Immature natural killer cell (primary cell): ENCODE measurements at places on chromosomes 1 and 21.
A peak's percentile ranks its signal among the peaks of the same experiment; 100 is the strongest.

DNA sequence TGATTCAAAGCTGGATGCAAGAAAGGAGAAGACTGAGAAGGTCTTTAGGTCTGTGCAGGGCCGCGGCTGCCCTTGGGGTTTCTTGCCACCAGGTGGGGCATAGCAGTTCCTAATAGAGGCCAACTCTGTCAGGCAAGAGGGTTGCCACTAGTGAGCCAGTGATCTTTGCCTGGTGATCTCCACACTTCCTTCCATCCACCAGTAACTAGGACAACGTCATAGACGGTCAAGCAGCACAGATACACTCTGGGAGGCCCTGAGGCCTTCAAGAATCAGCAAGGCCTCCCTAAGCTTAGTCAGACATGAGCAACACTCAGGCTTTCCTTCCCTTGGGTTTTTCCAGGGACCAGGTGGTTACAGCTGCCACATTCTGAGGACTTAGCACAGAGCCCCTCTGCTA lies 32.9 kb upstream of the ATP2B4 start:
- peak; percentile 46 for DNase-seq

DNA sequence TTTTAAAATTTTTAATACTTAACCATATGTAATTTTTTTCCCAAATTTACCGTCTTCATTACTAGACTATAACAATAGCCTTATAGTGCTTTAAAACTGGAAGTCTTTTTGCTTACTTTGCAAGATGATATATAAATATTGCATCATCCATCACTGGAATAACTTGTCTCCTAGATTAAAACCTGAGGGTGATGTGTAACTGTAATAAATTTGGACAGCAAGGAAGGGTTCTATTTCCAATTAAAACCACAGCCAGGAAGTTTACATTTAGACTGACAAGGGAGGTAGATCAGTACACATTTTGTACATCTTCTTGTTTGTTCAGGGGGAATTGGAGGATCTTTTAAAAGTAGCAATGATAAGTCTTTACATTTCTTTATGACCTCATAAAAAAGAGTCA lies 21.9 kb downstream of the NTNG1 start:
- no peak for DNase-seq

- DNase-seq = no peak
These were observed 85.0 kb downstream of the PRDM2 start for GRCh38 chr1:13784971-13785370.

DNA sequence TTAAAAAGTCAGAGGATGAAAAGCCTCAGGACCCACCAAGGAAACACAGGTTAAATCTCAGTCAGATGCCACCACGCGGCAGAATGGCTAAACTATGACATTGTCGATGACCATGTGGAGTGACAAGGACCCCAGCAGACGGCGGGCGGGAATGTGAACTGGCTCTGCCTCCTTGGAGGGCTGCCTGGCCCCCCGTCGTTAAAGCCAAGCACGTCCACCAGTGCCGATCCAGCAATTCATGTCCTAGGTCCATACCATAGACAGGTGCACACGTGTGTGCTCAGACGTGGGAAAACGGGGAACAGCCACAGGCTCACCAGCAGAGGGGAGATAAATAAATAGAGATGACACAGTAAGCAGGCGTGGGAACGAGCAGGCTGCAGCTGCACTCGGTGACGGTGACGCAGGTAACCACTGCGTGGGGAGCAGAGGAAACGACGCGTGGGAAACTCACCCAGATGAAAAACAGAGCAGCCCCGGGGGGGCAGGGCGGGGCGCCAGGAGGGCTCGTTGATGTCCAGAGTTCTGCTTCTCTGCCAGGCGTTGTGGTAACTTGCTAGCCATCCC lies 28.3 kb upstream of the PCBP3 start:
- DNase-seq = peak; percentile 89

GRCh38 chr21:32093646-32094462 lies 185.0 kb downstream of the MIS18A start:
- no peak for DNase-seq

DNA sequence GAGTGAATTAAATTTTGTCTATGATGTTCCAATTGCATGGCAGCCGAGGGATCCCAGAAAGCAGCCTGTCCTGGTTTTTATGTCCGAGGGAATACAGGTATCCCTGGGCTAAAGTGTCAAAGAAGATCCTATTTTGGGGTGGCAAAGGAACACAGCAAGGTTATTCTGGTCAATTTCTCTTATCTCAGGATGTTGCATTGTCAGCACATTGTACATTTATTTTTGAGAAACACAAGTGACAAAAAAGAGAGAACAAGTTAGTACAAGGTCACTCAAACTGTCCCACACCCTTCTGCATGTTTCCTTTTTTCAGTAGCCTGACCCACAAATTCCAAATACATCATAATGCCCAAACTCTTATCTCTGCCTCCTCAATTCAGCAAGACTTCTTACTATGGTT lies 17.7 kb downstream of the RGS18 start:
- no peak for DNase-seq

DNA sequence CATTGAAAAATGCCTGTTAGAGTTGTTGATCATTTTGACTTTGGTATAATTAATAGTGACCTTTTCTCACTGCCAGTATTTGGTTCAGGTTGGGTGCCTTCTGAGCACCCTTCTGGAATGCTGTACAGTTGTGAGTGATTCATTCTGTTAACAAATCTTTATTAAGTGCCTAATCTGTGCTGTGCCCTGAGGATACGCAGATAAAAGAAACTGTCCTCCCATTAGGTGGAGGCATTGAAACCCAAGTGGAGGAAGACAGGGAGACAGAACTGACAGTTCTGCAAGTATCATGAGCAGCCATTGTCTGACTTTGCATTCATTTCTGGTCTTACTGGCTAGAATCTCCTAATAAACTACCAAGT lies 76.1 kb upstream of the ZNF326 start:
- no peak for DNase-seq

DNA sequence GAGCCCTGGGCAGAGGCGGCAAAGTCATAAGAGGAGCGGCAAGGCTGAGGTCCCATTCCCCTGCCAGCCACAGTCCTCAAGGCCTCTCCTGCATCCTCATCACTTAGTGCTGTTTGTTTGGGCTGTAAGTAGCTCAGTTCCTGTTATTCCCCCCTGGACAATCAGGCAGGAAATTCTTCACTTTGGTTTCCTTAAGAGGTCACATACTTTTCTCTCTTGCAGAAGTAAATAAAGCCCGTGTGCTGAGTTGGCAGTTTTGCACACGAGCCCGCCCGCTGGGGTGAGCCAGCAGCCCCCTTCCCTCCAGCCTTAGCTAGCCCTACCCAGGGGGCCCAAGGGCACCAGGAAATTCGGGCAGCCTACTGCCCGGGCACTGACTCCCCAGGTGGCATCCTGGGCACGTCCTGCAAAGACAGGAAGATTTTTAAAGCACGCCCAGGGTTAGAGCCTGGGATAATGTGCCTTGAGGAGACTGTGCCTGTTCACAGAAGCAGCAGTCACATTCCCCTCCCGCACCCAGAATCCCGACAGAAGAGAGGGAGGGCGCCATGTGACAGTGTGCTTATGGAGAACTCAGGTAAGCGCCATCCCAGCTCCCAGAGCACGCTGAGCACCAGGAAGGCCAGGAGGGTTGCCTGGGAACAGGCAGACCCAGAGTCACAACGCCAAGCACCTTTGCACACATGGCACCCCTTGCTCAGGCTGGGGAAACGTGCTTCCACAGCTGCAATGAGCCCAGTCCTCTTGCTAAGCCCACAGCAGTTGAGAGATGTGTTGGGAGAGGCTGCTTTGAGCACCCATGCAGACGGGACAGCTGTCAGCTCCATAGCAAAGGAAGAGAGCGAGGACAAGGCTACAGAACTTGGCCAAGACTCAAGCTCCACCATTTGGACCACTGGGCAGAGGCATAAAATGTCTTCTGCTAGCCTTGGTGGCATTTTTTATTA lies 144.5 kb upstream of the TMEM51 start:
- DNase-seq = no peak

- DNase-seq = no peak
These were observed 3.3 kb upstream of the AIRE start for GRCh38 chr21:44282370-44282769.

DNA sequence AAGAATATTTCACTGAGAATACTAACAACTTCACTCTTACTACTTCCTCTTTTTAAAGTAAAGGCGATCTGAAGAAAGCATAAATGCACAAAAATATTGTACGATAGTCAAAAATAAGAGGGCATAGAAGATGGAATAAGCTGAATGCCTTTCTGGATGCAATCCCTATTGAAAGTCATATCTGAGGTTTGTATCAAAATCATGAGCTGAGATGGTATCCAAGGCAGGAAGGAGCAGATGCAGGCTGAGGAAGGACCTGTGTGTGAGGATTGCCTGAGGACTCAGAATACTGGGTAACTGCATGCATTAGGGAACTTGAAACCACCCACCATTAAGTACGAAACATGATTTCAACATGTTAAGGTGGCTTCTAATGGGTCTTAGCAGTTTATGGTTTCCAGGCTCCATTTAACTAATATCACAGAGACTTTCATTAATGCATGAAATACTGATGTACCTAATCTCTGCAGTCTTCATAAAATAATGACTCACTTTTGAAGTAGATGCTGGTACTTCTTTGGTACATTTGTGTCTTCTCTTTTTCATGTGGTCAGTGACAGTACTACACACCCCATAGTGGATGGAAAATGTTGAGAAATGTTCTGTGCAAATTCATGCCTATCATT lies 29.6 kb upstream of the RGS1 start:
- DNase-seq = no peak

GRCh38 chr1:18716785-18717678 lies 86.4 kb downstream of the PAX7 start:
- no peak for DNase-seq

- no peak for DNase-seq
These were observed 21.8 kb downstream of the GPR157 start for GRCh38 chr1:9107136-9107535.

DNA sequence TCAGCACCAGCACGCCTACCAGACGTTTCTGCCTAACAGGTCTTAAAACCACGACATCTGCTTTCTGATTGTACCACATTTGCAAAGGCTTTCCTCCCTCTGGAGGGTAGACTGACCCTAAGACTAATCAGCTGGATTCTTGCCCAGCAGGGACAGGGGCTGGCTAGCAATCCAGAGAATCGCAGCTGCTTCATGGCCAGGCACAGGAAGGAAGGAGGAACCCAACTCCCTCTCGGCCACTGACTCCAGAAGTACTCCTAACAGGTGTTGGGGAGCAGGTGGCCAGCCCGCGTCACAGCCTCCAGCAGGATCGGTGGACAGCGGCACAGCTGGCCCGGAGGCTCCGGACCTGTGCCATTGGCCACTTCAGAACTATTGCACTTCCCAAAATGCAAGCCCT lies 180.8 kb downstream of the NPHP4 start:
- DNase-seq = no peak

- DNase-seq = peak; percentile 52
These were observed 778 bp downstream of the EVI5 start for GRCh38 chr1:92784021-92784638.

DNA sequence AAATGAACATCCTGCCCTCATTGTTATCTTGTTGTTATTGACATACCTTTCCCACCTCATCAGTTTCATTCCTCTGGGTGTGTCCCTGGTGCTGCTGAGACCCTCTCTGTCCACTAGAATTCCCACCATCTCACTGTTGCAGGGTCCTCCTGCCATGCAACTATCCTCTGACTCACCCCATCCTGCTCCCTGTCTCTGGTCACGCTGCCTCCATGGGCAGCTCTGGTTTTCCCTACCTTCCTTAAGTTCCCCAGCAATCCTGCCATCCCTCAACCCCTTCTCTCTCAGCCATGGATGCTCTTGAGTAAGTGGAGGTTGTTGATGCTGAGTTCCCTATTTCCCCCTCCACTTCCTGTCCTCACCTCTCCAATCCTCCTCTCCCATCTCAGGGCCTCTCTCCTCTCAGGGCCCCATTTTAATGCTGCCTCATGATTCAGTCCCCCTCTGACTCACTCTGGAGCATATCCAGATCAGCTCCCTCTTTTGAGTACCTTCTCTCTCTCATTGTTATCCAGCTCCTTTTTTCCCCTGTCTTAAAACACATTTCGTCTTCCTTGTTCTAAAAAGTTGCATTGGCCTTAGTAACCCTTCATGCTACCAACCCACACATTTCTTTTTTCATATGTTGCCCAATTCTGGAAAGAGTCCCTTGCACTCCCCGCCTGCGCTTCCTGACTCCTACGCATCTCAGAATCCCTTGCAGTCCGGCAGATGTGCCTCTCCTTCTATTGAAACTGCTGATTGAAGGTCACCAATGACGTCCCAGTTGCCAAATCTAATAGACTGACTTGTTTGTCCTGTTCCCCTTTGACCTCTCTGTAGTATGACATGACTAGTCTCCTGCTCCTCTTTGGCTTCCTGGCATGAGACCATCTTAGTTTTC lies 92.0 kb downstream of the CNIH3 start:
- DNase-seq = no peak

DNA sequence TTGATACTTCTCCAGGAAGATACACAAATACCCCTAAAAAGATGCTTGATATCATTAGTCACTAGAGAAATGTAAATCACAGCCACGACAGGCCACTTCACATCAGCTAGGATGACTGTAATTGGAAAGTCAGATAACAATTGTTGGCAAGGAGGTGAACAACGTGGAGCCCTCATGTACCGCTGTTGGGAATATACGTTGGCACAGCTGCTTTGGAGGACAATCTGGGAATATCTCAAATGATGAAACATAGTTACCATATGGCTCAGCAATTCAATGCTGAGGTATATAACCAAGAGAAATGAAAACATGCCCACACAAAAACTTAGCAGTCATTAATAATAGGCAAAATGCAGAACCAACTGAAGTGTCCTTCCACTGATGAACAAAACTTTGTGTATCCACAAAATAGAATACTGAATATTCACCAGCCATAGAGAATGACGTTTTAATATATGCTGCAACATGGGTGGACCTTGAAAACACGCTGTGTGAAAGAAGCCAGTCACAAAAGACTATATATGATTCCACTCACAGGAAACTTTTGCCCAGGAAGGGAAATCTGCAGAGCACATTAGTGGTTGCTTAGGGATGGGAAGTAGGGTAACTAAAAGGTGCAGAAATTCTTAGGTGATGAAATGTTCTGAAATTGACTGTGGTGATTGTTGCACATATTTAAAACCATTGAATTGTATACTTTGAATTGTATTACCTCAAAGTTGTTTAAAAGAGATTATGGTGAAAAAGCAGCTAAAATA lies 95.4 kb downstream of the AHCTF1 start:
- no peak for DNase-seq

DNA sequence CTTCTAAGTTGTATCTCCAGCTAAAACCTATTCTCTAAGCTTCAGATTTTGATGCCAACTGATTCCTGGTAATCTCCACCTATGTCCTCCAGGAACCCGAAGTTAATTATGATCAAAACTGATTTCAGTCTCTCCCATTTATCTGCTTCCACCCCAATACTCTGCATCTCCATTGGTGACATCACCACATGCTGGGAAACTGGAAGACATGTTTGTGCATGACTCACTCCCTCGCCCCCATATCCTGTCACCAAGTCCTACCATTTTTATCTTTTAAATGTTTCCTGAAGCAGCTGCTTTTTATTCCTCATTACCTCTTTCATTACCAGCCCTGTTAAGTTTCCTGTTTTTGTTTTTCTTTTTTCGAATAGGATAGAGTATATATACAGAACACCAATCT lies 228.5 kb downstream of the LRRC40 start:
- DNase-seq = no peak

GRCh38 chr21:27805696-27806095 lies 838.8 kb upstream of the ADAMTS5 start:
- no peak for DNase-seq
